Hematopoietic multipotent progenitor cell (in vitro differentiated cells): ENCODE measurements at places on chromosomes 11 and 22. TPM values are rescaled to one million over a fixed set of nuclear protein-coding genes. Genes with fewer than 3 reads are reported as not detected.

DNA sequence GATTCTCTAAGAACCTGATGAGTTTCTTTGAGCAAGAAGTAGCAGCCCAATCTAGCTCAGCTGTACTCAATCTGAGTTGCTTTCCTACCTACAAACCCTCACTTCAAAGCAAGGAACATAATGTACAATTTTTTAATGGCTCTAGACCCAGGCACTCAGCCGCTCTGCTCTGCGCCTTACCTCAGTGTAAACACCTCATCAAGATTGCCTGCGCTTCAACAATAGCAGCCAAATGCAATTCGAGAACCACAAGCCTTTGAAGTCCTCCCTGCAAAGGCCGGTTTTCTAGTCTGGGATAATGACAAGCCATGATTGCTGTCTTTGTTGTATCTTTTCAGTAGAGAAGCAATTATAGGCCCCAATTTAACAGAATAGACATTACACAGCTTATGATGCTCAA lies 38.0 kb downstream of the JHY start:
- DNase-seq, result no peak

GRCh38 chr22:28172892-28173670 lies 254.0 kb upstream of the PITPNB start:
- DNase-seq, result no peak

Gene ZP1
- total RNA-seq, result not detected

Gene SCYL1
- 107 TPM for total RNA-seq

Gene MB
- not detected for total RNA-seq
